ENCODE measurements at places on chromosomes 12 and 14.

- DNase-seq = no peak
Measured at GRCh38 chr14:97267509-97267908, 470.3 kb downstream of the VRK1 start.

DNA sequence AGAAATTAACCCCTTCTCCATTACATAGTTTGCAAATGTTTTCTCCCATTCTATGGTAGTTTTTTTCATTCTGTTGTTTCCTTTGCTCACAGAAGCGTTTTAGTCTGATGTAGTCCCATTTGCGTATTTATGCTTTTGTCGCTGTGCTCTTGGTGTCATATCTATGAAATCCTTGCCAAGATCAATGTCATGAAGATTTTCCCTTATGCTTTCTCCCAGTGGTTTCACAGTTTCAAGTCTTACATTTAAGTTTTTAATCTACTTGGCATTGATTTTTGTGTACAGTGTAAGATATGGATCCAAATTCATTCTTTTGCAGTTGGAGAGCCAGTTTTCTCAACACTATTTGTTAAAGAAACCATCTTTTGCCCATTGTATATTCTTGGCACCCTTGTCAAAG is 357.6 kb downstream of the APAF1 start:
- no peak for DNase-seq

DNA sequence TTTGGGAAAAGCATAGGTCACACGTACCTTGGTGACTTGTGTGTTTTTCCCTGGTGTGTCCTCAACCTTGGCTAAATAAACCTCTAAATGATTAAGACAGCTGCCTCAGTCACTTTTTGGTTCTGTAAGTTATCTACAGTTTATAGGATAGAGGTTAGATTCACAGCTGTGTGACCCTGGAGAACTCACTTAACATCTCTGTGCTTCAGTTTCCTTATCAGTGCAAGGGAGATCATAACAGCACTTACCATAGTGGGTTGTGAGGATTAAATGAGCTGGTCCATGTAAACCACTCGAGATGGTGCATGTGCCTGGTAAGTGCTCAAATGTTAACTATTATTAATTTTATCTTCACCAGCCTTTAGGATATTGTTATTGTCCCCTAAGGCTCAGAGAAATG is 35.4 kb upstream of the CHST11 start:
- DNase-seq = no peak

GRCh38 chr14:102593825-102594137 is 1.3 kb downstream of the RCOR1 start:
- no peak for DNase-seq

DNA sequence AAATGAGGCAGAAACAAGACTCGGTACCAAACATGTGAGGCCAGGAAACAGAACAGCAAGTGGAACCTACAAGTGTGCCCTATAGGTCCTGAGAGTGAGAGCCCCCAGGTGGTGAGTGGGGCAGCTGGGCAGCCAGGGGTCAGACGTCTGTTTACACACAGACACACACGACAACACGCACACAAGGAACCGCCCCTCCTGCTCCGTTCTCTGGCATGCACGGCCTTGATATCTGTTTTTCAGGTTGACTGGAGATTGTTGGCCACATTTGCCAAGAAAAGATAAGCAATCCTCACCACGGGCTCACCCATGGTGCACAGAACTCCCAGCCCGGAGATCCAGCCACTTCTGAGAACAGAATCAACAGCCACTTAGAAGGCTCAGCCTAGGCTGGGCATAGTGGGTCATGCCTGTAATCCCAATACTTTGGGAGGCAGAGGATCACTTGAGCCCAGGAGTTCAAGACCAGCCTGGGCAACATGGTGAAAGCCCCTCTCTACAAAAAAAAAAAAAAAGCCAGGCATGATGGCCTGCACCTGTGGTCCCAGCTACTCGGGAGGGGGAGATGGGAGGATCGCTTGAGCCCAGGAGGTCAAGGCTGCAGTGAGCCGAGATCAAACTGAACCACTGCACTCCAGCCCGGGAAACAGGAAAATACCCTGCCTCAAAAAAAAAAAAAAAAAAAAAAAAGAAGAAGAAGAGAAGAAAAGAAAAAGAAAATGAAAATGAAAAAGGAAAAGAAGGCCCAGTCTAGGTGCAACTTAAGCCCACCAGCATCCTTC is 19.4 kb upstream of the EIF5 start:
- DNase-seq = no peak

- no peak for DNase-seq
Measured at GRCh38 chr12:67377541-67377940, 108.4 kb downstream of the CAND1 start.

GRCh38 chr12:132950844-132951535 is 5.1 kb downstream of the ZNF605 start:
- no peak for DNase-seq

GRCh38 chr12:47410383-47410782 is 295.4 kb downstream of the RPAP3 start:
- DNase-seq = no peak

DNA sequence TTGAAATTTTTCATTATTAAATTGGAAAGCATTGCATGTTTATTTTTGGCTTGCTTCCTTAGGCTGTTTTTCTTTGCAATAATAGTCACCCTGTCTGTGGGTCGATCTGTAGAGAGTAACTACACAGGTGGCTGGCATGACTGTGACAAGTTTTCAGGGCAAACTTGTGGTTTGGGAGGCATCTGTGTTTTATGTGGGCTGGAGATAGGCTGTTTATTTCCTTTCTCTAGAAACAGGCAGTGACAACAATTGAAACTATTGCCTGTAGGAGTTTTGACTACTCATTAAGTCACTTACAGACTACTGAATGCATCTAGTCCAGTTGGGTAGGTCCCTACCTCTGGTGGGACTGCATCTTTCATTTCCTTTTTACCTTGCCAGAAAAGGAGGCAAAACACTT is 155.6 kb downstream of the DYRK2 start:
- DNase-seq = no peak

DNA sequence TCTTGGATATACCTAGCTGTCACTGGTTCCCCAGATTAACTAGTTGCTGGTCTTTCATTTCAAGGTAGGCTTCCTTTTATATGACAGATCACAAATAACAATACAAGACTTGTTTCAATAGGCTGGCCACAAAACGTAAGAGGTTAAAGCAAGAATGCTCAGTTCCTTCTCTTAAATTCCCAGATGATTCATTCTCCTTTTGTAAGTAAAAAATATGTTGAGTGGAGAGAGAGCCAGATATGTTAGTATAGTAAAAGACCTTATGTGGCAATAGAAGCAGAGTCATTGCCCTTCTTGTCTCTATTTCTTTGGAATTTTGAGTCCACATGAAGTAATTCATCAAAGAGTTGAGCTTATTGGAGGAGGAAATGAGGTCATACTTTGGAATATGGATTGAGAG is 939.0 kb upstream of the ATXN7L3B start:
- DNase-seq = no peak

DNA sequence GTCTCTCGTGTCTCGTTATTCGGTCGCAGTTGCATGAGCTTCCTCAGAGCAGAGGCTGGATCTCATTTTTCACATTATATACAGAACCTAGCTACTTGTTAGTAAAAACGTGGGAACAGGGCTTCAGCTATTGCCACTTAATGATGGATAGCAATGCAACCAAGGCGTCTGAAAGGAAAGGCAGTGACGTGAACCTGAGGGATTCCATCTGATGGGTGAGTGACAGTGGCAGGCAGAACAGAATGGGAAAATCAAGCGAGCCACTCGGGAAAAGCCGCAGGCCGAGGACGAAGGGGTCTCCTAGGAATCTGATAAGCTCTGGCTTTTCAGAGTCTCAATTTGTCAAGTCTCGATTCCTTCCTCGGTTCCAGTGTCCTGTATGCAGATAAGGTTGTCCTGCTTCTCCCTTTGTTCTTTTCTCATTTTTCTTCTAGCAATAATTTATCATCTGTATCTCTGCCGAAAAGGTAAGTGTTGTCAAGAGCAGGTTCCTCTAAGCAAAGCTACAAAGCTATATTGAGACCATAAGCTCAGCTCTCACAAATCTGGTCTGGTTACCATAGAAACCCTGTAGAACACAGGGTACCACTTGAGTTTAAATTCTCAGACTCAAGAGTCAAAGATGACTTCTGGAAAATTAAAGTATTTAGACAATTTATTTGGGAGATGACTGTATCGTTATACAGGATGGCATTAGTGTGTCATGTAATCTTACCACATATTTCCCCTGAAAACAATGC is 416.6 kb downstream of the GLT1D1 start:
- DNase-seq = no peak

GRCh38 chr12:16384732-16385131 is 37.3 kb downstream of the MGST1 start:
- DNase-seq = no peak

GRCh38 chr12:53200458-53201176 is 6.4 kb downstream of the ITGB7 start:
- no peak for DNase-seq

- no peak for DNase-seq
Measured at GRCh38 chr14:26286081-26286912, 311.5 kb downstream of the NOVA1 start.

DNA sequence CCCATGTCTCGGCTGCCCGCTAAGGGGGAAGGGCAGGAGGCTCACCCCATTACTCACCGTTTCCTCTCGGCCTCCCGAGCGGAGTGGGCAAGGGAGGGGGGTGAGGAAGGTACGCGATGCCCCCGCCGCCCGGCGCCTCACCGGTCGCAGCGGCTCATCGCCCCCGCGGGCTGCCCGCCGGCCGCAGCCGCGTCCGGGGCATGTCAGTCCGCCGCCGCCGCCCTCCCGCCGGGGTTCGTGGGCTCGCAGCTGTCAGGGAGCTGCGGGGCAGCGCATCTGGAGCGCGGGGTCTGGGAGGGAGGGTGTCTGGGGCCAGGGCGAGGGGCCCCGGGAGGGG is 461 bp downstream of the SLC8A3 start:
- DNase-seq = no peak

DNA sequence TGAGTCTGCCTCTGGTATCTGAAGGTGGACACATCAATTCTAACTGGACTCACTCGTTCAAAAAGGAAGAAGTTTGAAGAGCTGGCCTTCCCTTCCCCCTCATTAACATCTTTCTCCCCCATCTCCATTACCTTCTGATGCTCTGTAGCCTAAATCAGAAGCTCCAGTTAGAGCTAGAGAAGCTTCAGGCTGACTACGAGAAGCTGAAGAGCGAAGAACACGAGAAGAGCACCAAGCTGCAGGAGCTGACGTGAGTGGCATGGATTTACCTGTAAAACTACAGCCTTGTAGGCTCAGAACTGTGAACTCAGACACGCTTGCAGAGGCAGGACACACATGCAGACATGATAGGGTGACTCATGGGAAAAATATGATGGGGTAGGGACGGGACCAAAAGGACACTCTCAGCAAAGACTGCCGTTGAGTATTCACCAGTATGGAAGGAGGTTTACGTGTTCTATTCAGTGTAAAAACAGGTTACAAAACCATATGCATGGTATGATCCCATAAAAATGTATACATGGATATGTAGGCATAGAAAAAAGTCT is 14.3 kb upstream of the PIP4K2C start:
- DNase-seq = no peak

DNA sequence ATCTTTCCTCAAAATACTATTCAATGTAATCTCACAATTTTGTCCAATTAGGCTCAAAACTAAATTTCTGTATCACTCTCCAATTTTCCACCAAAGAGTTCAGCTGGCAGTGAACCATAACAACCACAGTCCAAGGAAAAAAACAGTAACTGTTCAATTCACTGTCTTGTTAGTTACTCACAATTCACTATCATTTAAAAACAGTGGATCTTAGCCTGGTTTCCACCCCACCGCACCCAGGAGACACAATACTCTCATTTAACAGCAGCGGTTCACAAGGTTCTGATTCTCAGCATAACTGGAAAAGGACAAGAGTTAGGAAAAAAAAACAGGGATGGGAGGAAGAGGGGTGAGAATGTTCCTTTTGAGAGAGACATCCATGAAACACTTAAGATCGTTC is 40.5 kb downstream of the MED13L start:
- DNase-seq = no peak

- DNase-seq = no peak
Measured at GRCh38 chr12:62256408-62257096, 3.7 kb upstream of the USP15 start.

- DNase-seq = no peak
Measured at GRCh38 chr12:62983594-62983993, 48.6 kb upstream of the PPM1H start.

DNA sequence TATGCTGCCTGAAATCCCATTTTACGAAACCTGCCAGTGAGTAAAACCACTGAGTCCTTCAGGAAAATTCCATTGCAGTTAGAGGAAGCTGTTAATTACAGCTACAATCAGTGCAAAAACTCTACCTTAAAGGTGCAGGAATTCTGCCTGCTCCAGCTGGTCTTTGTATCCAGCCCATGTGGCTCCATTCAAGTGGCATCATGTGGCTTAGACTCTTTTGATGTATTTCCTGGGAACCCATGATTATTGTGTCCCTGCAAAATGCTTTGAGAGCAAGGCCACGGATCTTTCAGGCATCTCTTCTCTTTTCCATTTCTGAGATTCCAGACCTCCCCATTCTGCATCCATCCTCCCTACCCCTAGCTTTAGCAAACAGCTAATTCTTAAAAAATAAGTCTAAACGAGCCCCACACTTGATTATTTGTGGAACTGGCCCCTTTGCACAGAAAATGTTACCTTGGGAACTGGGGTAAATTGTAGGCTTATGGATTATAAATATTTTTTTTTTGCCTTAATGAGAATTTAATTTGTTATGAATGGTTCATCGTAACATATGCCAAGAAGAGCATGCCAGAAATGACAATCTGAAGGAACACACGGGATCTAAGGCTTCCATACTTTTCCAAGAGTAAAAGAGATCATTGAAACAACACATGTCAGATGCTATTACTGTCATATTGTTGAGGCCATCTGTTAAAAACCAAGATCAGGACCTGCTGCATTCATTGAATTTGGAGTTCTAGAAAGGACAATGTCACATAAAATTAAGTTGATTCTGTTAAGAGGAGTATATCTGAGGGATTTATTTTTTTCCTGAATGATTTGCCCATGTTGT is 144.6 kb downstream of the TPH2 start:
- no peak for DNase-seq

DNA sequence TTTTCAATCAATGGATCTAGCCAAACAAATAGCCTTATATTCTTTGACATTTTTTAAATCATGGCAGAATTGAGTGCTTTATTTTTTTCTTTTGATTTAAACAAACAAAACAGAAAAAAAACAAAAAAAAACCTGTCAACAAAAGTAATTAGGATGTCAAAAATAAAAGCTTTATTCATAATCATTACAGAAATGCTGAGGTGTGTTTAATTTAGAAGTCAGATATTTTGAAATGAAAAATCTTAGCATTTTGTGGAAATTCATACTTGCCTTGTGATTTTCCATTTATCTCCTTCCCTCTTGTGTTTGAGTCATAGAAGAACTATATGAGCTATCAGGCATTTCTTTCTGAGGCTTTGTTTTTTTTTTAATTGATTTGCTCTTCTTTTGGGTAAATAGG is 387.0 kb upstream of the STXBP6 start:
- no peak for DNase-seq

DNA sequence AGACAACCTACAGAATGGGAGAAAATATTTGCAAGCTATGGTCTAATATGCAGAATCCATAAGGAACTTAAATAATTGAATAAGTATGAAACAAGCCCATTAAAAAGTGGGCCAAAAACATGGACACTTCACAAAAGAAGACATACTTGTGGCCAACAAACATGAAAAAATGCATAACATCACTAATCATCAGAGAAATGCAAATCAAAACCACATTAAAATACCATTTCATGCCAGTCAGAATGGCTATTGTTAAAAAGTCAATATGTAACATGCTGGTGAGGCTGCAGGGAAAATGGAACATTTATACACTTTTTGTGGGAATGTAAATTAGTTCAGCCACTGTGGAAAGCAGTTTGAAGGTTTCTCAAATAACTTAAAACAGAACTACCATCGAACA is 945.4 kb upstream of the FLRT2 start:
- DNase-seq = no peak

All from NCI-H187 (cell line).